ENCODE measurements at places on chromosomes 3 and 15.

GRCh38 chr3:65963787-65964677 is 74.7 kb downstream of the MAGI1 start:
- no peak for DNase-seq

GRCh38 chr3:41569632-41570305 is 370.5 kb downstream of the CTNNB1 start:
- DNase-seq = no peak

- DNase-seq = no peak
These were observed 47.5 kb downstream of the RYR3 start for GRCh38 chr15:33358306-33358705.

GRCh38 chr3:169772305-169772896 is 795 bp upstream of the MYNN start:
- peak; percentile 65 for DNase-seq

- DNase-seq = no peak
These were observed 123.1 kb downstream of the OPA1 start for GRCh38 chr3:193716150-193716549.

GRCh38 chr3:177813322-177813721 is 616.0 kb upstream of the TBL1XR1 start:
- no peak for DNase-seq

- DNase-seq = no peak
These were observed 21.2 kb downstream of the CCR4 start for GRCh38 chr3:32972482-32973146.

GRCh38 chr3:115814778-115815380 is 191.6 kb downstream of the GAP43 start:
- DNase-seq = peak; percentile 52

DNA sequence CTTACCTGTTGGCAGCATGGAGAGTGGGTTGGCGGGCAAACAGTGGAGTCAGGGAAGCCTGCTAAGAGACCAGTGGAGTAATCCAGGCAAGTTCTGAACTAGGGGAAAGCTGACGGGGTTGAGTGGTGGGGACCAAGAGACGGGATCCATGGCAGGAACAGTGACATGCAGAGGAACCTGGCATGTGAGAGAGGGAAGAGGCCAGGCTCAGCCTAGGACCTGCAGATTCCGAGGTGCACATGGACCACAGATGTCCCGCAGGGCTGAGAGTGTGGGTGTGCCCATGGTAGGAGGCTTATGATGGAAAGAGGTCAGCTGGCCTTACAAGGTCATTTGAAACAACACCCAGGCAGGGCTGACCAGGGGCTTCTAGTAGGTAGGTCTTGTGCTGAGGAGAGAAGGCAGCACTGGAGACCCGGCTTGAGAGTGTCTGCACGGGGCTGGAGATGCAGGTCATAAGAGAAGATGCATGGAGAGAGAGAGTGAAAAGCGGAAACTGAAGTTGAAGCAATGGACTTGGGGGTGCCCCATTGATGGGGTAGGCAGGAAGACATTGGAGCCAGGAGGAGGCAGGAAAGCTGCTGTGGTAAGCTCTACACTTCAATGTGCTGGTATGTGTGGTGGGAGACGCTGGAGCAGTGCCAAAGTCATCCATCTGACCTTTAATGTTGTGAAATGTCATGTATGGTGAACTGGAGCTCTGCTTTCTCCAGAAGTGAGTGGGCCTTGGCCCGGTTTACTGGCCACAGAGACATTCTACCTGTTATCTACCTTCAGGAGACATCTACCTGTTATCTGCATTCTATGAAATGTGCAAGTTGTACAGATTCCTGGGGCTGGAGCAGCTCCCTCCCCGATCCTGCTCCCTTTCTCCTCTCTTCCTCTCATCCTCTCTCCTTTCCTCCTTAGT is 4.6 kb downstream of the SPSB4 start:
- DNase-seq = no peak

GRCh38 chr3:118127992-118128391 is 906.7 kb downstream of the IGSF11 start:
- no peak for DNase-seq

- DNase-seq = no peak
These were observed 125.5 kb downstream of the MITF start for GRCh38 chr3:69864766-69865165.

- no peak for DNase-seq
These were observed 1.3 kb upstream of the MON1A start for GRCh38 chr3:49930922-49931321.

- DNase-seq = no peak
These were observed 9.5 kb upstream of the ST6GAL1 start for GRCh38 chr3:186920796-186921195.

DNA sequence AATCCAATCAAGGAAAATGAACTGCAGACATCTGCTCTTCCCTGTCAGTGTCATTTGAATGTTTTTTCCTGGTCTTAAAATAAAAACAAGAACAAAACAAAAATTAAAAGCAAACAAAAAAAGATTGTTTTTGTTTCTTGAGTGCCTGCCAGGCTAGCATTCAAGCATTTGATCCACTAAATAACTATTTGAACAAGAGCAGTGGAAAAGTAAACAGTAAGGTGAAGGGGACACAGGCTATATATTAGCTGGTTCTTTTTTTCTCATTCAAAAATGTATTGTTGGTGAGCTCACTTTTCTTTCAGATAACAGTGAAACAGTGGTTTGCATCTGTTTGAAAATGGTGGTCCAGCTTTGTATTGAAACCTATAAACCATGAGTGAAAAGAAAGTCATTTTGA is 586.9 kb upstream of the SGO1 start:
- no peak for DNase-seq
